ENCODE measurements at places on chromosomes 5 and 9.

DNA sequence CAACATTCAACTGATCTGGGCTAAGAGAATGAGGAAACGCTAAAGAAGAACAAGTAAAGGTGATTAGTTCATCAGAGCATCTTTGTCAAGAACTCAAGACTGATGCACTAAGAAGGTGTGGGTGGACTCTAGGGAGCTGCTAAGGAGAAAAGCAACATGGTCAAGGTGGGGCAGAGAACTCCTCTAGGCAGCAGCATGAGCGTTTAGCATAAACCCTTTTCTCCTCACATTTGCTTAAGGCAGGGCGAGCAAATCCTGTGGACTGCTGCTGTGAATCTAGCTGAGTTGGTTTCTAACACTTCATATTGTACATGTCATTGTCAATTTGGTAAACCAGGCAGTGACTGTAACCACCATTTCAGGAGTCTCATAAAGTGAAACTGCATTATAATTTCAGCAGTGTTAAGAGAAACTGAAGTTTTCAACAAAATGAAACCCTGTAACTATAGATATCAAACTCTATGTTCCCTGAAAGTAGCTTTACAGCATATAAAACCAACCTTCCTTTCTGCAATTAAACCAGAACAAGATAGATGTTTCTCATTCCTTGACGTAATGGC, 45.9 kb upstream of the MAN2A1 start:
- DNase-seq = no peak

- DNase-seq = no peak
These were observed 15.5 kb downstream of the B4GALT1 start for GRCh38 chr9:33151601-33152000.

- DNase-seq = no peak
These were observed 19.8 kb downstream of the C5orf22 start for GRCh38 chr5:31551878-31552277.

DNA sequence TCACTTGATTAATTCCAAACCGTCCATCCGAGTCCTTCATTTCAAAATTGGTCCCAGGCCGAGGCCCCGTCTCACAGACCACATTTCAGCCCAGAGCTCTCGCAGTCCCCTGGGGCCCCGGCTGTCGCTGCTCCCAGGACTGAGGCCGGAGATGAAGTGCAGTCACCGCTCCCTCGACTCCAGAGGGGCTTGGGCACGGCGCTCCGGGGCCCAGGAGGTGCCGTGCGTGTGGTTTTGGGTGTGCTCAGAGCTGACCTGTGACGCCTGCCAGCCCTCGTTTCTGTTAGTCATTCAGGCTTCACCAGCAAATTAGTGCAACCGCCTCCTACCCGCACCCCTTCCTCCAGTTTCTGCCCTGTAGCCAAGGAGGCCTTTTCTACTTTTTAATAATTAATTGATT, 48.7 kb upstream of the PHYKPL start:
- DNase-seq = no peak

- no peak for DNase-seq
These were observed 46.6 kb upstream of the IL17B start for GRCh38 chr5:149425729-149426128.
